Dermis microvascular lymphatic vessel endothelial cell (primary cell): ENCODE measurements at places on chromosomes 5 and 9. TPM values are rescaled to one million over a fixed set of nuclear protein-coding genes. Genes with fewer than 3 reads are reported as not detected.

GPR150 gene
- 0.13 TPM in 2 replicates for total RNA-seq

DNA sequence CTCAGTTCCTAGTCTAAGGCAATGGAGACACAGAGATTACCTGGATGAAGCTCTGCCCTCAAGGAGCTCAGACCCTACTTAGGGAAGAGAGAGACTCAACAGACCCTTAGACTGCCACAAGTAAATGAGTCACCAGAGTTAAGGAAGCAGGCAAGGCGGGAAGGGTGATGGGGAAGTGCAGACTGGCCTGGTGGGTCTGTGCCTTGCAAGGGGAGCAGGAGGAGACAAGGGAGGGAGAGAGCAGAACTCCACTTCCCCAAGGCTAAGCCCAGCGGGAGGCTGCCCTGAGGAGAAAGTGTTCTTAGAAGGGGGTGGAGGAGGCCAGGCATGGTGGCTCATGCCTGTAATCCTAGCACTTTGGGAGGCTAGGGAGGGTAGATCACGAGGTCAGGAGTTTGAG, 83.7 kb downstream of the HRH2 start:
- DNase-seq: no peak

MEGF10 gene
- 0.90 and 3.4 TPM in 2 replicates for total RNA-seq

FAXDC2 gene
- total RNA-seq: 5.0 and 14.4 TPM in 2 replicates

DNA sequence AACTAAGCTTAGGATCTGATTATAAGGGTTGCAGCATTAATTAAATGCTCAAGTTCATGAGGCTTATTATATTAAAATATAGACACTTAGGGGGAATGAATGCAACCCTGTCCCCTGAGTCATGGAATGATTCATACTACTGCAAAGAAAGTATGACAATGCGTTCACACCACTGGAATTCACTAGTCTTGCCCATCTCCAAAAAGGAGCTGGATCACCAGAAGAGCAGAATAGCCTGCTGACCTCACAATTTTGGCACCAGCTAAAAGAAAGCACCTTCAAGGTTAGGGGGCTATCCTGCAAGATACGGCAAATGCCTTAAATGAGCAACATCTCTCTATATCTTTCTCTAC, 32.0 kb upstream of the TMED7 start:
- no peak for DNase-seq

- DNase-seq: no peak
These were observed 33.0 kb downstream of the CAMK2A start for GRCh38 chr5:150256410-150257064.
